ENCODE measurements at places on chromosomes 1 and 21.
A peak's percentile ranks its signal among the peaks of the same experiment; 100 is the strongest.

- no peak for DNase-seq
These were observed 91.6 kb downstream of the RGL1 start for GRCh38 chr1:183896466-183897048.

DNA sequence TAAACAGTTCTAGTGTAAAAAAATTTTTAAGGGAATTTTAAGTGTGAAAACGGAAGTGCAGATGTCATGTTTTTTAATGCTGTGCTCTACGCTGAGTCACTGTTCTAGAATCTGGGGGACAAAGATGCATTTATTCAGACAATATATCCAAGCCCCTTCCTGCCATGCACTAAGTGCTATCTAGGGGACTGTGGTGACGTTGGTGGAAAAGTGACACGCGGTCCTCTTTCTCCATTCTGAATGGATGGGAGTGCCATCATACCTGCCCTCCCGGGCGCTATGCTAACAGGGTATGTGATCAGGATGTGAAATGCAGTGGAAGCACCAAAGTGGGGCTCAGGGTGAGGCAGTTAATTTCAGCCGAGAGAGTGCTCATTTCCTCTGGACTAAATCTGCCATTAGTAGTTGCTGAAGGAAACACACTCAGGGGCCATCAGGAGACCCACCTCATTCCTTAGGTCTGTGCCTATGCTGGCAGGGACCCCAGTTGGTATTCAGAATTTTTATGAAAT is 6.6 kb downstream of the C1orf226 start:
- DNase-seq, result peak; percentile 13

GRCh38 chr1:68673771-68674170 is 176.9 kb upstream of the DEPDC1 start:
- no peak for DNase-seq

DNA sequence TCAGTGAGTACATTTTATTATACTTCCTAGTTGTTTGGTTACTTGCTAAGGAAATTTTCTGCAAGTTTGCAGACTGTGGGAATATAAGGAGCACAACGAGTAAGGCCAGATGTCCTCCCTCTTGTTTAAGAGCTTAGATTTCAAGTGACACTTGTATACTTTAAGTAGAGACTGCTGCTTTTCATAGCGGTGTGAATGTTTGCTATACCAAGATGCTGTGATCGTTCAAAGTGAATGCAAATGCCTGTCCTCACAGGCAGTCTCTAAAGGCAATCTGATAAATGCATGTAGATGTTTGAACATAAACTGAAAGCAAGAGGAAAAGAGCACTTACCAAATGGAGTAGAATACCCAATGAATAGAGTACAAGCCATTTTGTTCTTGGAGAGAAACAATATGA is 226.4 kb downstream of the NRIP1 start:
- DNase-seq, result no peak

DNA sequence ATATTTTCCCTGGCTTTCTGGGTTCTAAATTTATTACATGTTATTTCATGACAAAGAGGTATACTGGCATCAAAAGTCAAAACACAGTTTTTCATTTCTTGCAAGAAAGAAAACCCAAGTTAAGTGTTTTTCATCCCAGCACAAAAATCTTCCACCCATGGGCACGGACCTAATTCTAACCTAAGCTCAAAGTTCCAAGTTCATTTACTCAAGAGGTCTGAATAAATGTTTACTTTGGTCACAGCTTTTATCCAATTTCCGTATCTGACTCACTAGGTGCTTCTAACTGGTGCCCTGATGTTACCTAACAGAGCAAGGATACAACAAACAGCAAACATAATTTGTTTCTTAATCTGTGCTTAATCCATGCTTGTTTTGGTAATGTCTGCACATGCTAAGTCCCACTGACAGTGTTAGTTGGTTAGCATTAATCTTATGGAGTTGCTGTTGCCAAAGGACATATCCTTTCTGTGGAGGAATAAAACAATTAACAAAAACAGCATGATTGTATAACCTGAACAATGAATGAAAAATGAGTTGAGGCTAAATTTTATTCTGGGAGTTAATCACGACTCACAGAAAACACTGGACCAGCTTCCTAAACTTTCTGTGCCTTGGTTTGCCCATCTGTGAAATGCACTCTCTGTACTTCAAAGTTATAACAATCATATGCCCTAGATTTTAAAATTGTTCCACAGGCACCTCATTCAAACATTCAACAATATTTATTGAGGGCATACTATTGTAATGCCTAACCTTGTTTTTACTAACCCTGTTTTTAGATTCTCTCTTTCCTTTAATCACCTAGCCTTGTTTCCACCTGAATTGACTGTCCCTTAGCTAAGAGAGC is 4.2 kb upstream of the CHD1L start:
- no peak for DNase-seq

DNA sequence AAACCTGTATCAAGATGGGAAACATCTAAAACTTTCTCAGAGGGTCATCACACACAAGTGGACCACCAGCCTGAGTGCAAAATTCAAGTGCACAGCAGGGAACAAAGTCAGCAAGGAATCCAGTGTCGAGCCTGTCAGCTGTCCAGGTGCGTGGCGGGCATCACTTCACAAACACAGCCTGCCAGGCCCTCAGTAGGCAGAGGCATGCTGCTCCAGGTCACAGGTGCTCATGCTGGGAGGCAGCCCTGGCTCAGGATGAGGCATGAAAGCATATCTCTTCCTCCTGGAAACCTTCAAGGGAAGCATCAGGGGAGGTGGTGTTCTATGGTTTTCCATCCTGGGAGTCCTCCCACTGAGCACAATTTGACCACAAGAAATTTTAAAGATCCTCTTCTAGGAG is 6.3 kb downstream of the CD2 start:
- peak; percentile 40 for DNase-seq

DNA sequence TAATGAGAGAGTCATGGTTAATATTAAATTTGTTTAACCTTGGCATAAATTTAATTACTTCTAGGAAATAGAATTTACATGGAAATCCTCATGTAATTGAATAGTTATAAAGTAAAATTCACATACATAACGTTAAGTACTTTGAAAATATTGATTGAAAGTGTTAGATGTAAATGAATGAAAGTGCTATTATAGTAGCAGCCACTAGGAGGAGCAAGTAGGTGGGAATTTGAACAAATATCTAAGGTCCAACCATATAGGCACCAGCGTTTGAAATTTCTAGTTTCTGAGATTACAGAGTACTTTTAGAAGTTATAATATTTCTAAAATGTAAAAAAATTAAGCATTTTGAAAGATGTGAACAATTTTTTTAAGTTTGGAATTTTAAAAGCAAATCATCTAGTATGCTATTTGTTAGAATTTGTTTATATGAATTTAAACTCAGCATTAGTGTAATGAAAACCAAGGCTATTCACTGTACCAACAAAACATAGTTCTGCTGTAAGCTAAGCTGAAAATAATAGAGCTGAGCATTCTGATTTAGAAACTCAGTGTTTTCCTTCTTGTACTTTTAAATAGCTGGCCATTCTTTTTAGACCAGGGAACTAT is 3.3 kb downstream of the B3GALT2 start:
- no peak for DNase-seq

DNA sequence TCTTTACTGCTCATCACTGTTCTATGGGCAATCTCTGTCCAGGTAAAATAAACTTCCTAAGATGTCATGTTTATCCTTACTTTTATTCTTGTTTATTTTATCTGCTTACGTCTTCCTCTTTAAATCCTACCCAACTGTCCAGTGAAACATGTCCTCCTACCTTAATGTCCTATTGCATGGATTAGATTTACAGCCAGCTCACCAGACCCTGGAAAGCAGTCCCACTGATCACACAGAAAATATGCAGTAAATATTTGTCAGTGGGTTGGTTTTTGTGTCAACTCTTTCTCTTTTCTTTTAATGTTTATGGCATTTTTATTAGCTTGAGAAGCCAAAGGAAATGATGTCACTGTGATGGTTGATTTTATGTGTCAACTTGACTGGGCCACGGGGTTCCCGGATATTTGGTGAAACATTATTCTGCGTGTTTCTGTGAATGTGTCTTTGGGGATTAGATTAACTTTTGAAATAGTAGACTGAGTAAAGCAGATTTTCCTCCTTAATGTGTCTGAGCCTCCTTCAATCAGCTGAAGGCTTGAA is 258.3 kb downstream of the SRGAP2C start:
- no peak for DNase-seq

DNA sequence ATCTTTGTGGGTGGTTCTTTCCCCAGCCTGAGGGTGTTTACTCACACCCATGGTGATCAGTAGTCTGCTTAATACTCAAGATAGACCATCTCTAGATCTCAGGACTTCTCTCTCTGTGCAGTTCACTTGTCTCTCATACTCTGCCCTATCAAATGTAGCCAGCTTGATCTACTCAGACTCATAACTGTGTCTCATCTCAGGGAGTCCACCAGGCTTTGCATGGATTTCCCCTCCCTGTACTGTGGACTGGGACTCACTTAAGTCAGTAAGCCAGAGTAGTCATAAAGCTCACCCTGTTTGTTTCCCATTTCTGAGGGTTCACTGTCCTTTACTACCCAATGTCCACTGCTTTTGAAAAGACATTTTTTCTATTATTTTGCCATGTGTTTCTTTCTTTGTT is 41.8 kb downstream of the LYPLAL1 start:
- DNase-seq, result no peak

Data from islet precursor cell (in vitro differentiated cells).